ENCODE measurements at places on chromosomes 16 and 17.
A peak's percentile ranks its signal among the peaks of the same experiment; 100 is the strongest.

DNA sequence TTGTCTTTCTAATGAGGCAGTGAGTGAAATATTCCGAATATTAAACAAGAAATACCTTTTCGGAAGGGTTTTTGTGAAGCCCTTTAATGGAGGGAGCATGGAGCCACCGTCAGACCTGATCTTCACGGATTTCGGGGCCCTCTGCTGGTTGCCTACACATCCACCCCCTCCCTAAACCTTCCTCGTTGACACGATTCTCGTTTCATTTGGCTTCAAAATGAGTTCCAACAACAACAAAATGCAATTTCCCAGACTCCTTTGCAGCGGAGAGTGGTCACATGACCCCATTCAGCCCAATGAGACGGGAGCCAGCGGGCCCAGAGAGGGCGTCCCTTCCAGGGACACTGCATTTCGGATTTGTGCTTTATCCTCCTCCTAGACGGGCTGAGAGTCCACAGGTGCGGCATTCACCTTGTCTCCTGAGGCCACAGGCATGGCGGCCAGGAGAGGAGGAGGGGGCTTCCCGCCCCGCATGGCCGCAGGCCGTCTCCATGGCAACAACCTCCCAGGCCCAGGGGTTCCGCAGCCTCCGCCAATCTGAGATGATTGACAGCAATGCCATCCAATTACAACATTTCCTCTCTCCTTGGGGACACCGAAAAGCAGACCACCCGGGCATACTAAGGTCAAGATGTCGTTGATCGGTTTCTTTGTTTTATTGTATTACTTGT, 259.8 kb downstream of the C16orf95 start:
- no peak for DNase-seq

- peak; percentile 83 for DNase-seq
Measured at GRCh38 chr17:61551255-61551742, 39.7 kb downstream of the NACA2 start.

DNA sequence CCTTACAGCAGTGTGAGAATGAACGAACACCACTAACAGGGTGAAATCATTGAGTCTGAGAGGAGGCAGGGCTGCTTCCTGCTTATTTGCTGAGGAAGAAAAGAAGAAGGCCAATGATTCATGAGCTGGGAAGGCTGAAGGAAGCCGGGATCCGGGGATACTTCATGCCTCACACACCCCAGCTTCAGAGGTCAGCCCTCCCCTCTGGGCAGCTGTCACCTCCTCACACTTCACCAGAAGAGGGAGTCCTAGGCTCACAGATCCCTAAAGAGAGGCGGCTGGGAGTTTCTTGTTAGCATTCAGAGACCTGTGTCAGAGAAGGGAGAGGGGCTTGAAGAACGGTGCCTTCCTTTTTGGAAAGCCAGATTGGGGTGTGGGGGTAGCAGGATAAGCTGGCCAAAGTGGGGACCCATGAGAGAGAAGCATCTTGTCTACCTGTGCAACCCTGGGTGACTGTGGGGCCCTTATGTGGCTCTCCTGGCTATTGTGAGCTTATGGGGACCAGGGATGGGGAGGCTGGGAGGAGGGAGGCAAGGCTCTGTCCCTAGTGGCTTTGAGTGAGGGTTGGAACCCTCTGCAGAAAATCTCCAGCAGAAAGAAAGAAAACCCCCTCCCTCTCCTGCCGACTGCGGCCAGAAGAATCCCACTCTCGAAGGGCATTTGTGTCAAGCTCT, 94.6 kb downstream of the RGS9 start:
- DNase-seq: peak; percentile 32

DNA sequence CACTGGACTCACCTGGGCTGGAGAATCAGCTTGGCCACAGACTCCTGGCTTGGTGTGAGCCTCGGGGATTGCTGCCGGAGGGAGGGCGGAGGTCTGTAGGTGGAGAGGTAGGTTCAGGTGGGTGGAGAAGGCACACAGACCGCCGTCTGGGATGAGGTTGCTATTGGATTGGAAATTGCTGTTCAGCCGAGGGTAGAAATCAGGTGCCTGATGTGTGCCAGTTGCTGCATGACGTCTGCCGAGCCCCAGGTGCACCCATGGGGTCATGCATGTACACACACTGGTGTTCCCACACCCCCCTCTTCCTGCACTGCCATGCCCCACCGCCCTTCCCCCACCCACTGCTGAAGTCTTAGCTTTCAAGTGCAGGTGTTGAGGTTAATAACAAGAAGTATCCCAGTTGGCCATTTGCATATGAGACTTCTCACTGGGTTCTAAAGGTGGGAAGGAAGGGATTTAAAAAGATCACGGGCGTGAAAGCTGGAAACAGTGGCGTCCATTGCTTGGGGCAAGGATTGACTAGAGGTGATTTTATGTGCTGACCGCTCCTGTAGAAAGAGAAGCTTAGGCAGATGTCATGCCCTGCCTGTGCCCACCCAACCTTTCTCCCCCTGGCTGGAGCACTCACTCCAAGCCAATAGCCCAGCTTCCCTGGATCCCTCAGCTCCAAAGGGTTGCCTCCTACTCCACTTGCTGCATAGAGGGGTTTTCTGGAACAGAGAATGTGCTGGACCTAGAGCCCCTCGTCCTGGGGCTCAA, 193.6 kb downstream of the CCDC182 start:
- no peak for DNase-seq

All from NCI-H1694 (cell line).